ENCODE measurements at places on chromosomes 7 and 10.

DNA sequence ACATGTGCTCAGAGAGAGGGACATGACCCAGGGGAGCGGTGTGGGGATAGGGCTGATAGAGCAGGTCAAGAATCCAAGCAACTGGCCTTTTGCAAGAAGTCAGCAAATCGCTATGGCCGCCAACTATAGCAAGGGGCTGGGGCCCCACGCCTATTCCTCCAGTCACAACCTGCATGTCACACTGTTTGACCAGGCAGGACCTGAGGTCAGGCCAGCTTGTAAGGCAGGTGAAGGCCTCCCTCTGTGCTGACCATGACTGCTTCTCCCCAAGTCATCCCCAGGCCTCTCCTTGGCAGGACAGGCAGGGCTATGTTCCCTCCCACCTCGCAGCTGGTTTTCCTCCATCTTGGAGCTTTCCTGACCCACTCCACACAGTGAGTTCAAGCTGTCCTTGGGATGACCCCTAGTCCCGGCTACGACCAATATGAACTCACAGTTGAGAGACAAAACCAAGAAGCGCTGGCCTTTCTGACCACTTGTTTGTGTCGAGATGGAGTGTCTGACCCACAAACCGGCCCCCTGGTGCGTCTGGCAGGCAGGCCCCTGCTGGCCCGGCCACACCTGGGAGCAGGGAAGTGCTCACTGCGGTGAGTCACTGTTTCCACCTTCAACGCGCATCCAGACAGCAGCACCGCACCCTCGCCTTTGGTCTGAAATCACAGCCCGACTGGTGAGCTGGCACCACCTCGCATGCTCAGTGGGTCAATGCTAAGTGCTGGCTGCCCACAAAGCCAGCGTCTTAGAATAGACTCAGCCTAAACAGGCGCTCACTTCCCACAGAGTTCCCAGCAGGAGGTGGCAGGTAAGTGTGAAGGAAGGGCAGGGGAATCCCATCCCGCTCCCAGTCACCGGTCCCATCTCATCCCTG, 81.4 kb downstream of the VWA2 start:
- no peak for DNase-seq

GRCh38 chr10:48288661-48289060, 14.2 kb upstream of the FRMPD2 start:
- DNase-seq, result no peak

DNA sequence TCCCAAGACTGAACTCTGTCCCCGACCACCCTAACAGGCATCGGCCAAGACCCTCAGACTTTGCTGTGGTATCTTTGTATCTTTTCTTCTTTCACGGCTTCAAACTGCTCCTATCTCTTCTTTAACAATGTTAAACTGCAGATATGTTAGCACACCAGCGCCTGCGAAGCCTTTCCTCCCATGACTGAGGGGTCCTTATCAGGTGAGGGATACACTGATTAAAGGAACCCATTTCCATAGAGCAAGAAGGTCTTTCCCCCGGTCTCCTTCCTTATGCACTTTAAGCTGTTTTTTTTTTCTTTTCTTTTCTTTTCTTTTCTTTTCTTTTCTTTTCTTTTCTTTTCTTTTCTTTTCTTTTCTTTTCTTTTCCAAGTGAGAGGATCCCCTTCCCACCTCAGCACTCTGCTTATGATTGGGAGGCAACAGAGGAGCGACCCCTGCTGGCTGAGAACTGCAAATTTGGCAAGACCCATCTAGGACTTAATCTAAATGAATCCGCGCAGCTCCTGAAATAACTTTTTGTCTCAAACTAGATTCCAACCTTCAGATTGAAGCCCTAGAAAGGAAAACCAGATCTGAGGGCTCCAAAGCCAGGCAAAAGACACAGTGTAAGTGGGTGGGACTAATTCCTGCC, 109.9 kb downstream of the ITGB8 start:
- no peak for DNase-seq

DNA sequence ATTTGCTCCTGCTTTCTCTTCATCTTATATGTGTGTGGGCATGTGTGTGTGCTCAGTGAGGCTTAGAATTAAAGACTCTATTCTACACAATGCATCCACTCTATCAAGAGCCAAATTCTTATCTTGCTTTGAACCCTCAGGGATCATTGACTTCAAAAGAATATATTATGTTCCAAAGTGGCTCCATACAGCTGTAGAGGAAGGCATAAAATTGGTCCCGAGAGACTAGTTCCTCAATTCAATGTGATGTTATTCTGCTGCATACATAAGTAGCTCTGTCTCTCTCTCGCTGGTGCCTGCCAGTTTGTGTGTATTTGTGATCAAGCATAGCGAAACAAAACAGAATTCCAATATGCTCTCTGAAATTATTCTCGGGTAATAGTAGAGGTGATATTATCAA, 997.9 kb upstream of the POT1 start:
- DNase-seq, result no peak

- no peak for DNase-seq
Measured at GRCh38 chr7:1569440-1569832, 396 bp downstream of the PSMG3 start.

DNA sequence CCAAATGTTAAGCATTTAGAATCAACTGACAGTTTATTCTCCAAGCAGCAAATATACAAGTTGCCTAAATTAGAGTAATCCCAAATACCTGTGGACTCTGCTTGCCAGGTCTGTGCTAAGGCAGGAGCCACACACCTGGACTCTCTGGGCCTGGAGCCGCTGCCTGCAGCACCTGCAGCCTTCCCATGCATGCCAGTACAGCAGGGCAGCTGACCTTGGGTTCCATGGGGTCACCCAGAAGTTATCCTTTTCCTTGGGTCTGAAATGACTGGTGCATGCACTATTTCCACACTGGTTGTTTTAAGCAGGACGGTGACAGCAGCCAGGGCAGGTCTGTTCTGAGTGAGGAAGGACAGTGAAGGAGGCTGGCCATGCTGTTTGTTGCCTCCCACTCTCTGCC, 573.2 kb downstream of the GLRX3 start:
- DNase-seq, result no peak

DNA sequence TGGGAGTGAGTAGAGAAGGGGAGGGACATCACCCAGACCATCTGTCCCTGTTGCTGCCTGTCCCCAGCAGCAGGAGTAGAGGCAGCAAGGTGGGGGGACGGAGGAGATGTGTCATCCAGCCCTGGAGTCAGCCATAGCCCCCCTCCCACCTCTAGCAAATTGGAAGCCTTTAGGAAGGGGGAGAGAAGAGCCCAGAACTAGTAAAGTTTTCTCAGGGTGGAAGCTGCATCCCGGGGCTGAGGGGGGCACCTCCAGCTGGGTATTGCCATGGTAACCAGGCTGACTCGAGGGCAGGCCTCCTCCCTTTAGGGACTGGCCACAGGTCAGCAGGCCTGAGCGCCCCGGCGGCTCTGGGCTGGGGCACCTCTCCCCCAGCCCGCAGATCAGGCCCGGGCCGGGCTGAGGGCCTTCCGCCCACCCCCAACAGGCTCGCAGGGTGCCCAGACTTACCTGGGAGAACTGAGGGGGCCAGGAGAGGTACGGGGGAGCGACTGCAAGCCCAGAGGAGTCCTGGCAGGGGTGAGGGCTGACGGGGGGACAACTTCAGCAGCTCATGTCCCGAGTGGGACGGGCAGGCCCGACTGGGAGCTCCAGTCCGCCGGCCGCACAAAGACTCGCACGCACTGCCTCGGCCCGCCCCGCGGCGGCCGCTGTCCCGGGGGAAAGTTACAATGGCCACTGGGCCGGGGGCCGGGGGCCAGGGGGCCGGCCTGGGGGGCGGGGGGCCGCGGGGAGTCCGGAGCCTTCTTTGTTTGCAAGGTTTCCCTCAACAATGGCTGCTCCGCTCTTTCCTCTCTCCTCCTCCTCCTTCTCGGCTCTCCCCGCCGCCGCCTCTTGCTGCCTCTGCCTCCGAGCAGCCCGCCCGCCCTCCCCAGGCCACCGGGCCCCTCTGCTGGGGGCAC, 6.0 kb downstream of the LDB1 start:
- DNase-seq, result no peak

GRCh38 chr10:131870831-131871672, 29.8 kb upstream of the PPP2R2D start:
- no peak for DNase-seq

DNA sequence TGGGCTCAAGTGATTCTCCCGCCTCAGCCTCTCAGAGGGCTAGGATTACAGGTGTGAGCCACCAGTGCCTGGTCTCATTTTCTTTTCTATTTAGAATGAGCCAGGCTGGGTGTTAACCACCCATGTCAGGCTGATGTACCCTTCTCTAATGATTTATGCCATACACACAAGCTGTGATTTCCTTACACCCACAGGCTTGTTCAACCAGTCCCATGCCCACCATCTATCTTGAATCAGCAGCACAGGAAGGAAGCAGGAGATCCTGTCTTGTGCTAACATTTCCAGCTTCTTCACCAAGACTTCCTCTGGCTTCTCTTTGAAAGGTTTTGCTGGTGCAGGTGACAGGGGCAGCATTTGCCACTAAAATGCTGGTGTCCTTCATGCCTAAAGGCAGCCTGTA, 176.4 kb downstream of the GATA3 start:
- DNase-seq, result peak; percentile 37

- no peak for DNase-seq
Measured at GRCh38 chr10:69854511-69855345, 53.0 kb downstream of the COL13A1 start.

- DNase-seq, result no peak
Measured at GRCh38 chr7:45585628-45586027, 11.5 kb downstream of the ADCY1 start.

DNA sequence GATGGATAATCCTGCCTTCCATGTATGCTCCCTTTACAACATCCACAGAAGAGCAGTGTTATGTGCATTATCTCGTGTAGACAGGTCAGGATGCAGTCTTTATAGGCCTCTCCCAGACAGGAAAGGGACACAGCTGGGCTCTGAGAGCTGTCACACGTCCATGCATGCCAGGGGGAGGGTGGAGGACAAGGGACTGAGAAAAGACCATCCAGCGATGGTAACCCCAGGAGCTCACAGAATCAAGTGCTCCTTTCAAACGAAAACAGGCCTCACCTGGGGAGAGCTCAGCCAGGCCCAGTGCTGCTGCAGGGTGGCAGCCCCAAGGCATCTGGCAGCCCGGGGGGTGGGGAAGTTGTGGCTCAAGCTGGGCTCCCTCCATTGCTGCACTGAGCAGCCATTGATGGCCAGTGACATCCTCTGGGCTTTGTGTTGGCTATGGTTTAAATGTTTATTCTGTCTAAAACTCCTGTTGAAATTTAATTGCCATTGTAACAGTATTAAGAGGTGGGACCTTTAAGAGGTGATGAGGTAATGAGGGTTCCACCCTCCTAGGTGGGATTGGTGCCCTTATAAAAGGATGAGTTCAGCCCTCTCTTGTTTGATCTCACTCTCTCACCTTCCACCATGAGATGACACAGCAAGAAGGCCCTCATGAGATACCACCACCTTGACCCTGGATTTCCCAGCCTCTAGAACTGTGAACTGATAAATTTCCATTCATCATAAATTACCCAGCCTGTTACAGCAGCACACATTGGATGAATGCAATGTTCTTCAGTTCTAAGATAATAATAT, 15.7 kb downstream of the JCAD start:
- no peak for DNase-seq

DNA sequence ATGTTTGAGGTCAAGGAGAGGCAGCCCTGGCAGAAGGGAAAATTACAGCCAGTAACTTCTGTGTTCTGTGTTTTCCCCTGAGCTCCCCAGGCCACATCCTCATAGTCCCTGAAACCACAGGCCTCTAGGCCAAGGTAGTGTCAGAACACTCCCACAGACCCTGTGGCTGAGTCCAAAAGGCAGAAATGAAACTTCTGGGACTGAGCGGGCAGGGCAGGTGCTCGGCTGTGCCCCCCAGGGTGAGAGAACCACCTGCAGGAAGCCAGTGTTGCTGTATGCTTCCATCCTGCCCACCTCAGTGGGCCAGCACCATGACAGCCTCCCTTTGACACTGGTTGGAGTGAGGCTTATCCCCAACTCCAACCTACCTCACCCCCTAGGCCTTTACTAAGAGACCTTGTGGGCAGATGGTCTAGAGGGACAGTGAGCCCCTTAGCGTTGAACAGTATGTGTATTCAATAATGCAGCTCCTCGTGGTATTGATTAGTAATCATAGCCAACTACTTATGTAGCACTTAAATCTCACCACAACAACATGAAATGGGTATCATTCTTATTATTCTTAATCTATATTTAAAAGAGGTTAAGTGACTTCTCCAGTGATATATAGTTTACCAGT, 30.3 kb downstream of the PIK3CG start:
- no peak for DNase-seq

DNA sequence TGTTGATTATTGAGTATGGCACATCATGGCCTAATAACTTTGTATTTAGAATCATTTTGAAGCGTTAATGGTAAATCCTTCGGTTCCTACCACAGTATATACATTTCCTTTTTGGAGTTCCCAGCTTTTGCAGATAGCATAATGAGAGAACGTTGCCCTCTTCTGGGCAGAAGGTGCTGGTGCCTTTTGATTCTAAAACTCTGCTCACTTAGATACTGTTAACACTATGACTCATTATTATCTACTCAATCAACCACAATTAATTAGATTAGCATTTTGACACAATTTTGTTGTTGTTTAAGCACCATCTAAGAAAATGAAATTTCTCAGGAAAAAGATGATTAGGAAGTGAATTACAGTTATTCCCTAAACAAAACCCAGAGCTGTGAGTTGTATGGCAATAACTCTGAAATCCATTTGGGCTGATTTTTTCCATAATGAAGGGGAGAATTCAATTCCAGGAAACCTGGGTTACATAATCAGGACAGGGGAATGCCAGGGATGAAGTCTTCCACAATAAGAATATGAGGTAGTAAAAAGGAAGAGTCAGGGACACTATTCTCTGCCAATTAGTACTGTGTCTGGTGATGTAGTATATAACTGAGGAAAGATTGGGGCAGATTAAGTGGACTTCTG, 11.5 kb upstream of the DLD start:
- peak; percentile 68 for DNase-seq

- no peak for DNase-seq
Measured at GRCh38 chr7:148348466-148348865, 242.1 kb upstream of the C7orf33 start.

DNA sequence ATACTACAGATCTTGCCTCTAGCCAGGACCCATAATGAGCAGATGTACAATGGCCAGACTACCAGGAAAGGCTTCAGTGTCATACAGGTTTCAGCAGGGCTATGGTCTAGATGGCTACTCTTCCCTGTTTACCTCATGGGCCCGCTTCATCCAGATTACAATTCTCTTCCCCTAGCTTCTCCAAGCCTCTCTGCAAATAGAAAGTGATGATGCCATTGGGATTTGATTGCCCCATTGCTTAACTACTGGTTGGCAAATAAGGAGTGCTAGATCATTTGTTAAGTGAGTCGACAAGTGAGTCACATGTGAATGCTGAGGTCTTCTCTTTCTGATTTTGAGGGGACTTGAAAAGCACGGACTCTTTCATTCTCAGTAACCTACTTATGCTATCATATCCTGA, 361.5 kb upstream of the LRRTM3 start:
- no peak for DNase-seq

GRCh38 chr10:44908066-44908749, 2.9 kb upstream of the TMEM72 start:
- DNase-seq, result no peak

GRCh38 chr10:99080275-99080945, 155.2 kb downstream of the HPSE2 start:
- no peak for DNase-seq

- DNase-seq, result no peak
Measured at GRCh38 chr10:59536167-59537014, 173.3 kb downstream of the SLC16A9 start.

Measured in T-helper 2 cell (primary cell).